Stimulated activated CD4-positive, alpha-beta T cell treated with anti-CD3 and anti-CD28 coated beads, Interleukin-1b, Interleukin-23, amount 100 ng/mL, for 4 hours (primary cell): ENCODE measurements at places on chromosomes 2 and 18.

DNA sequence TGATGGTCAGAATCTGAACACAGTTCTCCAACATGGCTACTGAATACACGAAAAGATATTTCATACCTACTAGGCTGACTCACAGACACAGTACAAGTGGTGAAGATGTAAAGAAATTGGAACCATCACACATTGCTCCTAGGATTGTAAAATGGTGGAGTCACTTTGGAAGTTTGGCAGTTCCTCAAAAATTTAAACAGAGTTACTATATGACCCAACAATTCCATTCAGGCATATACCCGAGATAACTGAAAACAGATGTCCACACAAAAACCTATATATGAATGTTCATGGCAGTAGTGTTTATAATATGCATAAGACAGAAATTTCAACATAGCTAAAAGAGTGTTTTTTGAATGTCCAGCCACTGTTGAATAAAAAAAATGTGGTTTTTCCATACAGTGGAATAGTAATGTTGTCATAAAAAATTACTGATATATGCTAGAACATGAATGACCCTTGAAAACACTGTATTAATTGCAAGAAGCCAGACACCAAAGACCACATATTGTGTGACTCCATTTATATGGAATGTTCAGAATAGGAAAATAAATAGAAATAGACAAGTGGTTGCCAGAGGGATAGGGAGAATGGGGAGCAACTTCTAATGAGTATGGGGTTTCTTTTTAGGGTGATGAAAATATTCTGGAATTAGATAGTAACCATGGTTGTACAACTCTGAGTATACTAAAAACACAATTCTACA is 10.1 kb downstream of the RMP24 start:
- no peak for DNase-seq

- DNase-seq, result no peak
These were observed 88.4 kb upstream of the RGPD4 start for GRCh38 chr2:107738266-107738665.

GRCh38 chr2:163637871-163638270 is 97.9 kb downstream of the FIGN start:
- DNase-seq, result no peak

DNA sequence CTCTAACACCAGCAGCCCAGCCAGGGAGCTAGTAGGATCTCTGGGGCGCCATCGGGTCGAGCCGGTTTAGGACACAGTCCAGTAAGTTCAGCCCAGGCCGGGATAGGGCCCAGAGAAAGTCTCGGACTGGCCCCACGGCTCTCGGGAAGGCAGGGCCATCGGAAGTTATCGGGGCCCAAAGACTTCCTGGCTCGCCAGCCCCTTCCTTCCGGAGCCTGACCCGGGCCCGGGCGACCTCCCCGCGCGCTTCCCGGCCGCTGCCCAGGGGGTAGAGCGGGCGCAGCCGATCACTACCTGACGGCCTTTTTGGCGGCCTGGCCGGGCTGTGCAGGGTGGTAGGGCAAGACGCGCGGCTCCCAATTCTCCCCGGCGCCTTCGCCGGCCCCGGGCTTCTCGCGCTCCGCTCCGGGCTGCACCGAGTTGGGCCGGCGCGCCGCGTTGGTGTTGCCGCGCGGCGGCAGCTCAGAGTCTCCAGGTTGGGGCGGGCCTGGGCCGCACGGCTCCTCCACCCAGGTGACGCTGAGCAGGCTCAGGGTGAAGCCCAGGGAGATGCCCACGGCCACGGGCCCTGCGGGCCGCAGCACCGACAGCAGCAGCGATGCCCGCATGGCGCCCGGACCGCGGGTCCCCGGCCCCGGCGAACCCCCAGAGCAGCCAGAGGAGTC is 546 bp downstream of the CHPF start:
- DNase-seq, result no peak

DNA sequence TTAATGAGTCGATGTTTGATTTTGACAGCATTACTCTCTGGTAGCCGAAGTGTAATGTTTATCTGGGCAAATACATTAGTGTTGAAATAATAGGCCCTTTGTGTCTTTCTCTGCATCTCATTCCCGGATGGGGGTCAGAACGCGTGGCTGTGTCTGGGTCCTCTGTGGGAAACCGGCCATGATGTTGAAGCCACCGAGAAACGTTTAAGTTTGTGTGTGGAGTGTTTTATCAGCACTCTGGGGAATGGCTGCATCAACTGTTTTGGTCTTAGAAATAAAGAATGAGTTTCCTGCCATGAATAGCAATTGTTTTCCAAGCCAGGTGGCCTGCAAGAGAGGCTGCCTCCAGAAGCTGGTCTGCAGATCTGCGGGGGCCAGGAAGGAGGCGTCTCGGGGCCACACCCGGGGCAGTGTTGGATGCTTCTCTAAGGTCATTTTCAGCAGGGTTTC is 69.7 kb downstream of the RNF144A start:
- DNase-seq, result no peak

DNA sequence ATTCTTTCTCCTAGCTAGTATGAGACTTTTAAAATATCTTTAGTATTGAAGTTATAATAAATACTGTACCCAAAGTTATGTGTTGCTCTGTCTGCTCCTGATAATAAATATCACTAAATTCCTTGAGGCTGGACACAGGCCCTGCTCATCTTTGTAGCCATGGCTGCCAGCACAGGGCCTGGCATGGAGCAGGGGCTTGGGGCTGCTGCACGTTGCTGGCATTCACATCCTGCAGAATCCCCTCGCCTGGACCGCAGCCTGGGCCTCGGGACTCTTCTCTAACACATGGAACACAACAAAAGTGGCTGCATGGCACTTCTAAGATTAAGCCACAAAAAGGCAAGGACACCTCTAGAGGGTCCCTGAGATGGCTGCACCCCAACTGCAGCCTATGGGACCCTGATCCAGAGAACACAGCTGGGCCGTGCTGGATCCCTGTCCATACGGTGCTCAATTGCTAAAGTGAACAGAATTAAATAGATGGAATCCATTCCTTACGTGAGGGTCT is 477.5 kb upstream of the MYT1L start:
- no peak for DNase-seq

GRCh38 chr2:155904720-155905119 is 427.8 kb downstream of the NR4A2 start:
- DNase-seq, result no peak
